ENCODE measurements at places on chromosomes 3 and 15.
A peak's percentile ranks its signal among the peaks of the same experiment; 100 is the strongest.

DNA sequence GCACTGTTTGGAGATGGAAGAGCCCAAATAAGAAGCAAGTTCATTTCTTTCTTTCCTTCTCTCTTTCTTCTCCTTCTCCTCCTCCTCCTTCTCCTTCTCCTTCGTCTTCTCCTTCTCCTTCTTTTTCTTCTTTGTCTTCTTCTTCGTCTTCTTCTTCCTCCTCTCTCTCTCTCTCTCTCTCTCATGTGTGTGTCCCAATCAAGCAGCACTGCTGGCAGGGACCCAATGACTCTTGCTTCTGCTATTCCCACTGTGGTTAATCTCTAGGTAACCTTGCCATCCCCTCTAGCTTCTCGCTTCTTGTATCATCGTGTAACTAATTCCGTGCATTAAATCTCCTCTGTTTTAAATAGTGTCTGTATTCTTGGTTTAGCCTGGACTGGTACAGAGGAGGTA, 26.1 kb upstream of the ZNF280D start:
- no peaks in the 10 kb centered on the region for H3K36me3 ChIP-seq
- no peak overlapping the region for H3K4me3 ChIP-seq

GRCh38 chr15:99731336-99732123, 1.7 kb downstream of the LYSMD4 start:
- DNase-seq: no peak
- H3K4me3 ChIP-seq: peak overlapping the region; percentile 73
- peaks cover 22% of the 10 kb centered on the region for H3K4me1 ChIP-seq
- H3K27ac ChIP-seq: no peak overlapping the region

- no peak for DNase-seq
- H3K36me3 ChIP-seq: peaks cover 4% of the 10 kb centered on the region
- no peak overlapping the region for H3K27ac ChIP-seq
- no peak overlapping the region for H3K4me3 ChIP-seq
- no peaks in the 10 kb centered on the region for H3K4me1 ChIP-seq
- peaks cover 39% of the 10 kb centered on the region for H3K27me3 ChIP-seq
Observed at GRCh38 chr15:79629687-79630086, 197.6 kb downstream of the MINAR1 start.

- no peak for DNase-seq
- no peaks in the 10 kb centered on the region for H3K27me3 ChIP-seq
- H3K4me3 ChIP-seq: no peak overlapping the region
Observed at GRCh38 chr3:77319711-77320110, 279.8 kb downstream of the ROBO2 start.

DNA sequence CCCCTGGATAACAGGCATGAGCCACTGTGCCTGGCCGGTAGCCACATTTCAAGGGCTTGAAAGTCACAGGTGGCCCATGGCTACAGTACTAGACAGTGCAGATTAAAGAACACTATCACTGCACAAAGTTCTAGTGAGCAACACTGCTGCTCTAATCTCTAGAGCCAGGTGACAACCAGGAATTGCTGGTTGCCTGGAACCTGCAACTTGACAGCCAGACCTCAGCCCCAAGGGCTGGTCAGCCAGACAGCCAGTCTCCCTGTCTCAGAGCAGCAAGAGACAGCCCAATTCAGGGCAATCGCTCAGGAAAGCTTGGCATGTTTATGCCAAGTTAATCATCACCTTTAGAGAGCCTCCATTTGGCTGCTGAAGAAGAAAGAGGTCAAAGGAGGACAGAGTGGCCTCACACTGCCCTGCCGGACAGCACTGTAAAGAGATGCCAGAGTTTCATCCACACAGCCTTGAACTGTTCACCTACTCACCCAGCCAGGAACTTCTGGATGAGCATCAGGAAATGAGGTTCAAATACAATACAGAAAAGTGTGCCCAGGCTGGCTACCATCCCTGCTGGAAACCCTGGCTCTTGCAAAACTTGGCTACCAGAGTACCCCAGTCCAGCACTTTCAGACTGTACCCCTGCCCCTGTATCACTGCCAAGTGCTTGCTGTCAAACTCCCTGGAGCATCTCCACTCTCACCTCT, 6.0 kb downstream of the CCDC12 start:
- H3K4me1 ChIP-seq: peaks cover 92% of the 10 kb centered on the region
- peaks cover 2% of the 10 kb centered on the region for H3K36me3 ChIP-seq
- peak overlapping the region; percentile 70 for H3K27ac ChIP-seq
- DNase-seq: no peak
- no peaks in the 10 kb centered on the region for H3K27me3 ChIP-seq
- no peak overlapping the region for H3K4me3 ChIP-seq

- peaks cover 57% of the 10 kb centered on the region for H3K27me3 ChIP-seq
- no peak for DNase-seq
- peaks cover 1% of the 10 kb centered on the region for H3K36me3 ChIP-seq
- H3K4me3 ChIP-seq: no peak overlapping the region
- H3K4me1 ChIP-seq: no peaks in the 10 kb centered on the region
- H3K27ac ChIP-seq: no peak overlapping the region
Observed at GRCh38 chr15:29968895-29969561, 113.7 kb upstream of the GOLGA8J start.

DNA sequence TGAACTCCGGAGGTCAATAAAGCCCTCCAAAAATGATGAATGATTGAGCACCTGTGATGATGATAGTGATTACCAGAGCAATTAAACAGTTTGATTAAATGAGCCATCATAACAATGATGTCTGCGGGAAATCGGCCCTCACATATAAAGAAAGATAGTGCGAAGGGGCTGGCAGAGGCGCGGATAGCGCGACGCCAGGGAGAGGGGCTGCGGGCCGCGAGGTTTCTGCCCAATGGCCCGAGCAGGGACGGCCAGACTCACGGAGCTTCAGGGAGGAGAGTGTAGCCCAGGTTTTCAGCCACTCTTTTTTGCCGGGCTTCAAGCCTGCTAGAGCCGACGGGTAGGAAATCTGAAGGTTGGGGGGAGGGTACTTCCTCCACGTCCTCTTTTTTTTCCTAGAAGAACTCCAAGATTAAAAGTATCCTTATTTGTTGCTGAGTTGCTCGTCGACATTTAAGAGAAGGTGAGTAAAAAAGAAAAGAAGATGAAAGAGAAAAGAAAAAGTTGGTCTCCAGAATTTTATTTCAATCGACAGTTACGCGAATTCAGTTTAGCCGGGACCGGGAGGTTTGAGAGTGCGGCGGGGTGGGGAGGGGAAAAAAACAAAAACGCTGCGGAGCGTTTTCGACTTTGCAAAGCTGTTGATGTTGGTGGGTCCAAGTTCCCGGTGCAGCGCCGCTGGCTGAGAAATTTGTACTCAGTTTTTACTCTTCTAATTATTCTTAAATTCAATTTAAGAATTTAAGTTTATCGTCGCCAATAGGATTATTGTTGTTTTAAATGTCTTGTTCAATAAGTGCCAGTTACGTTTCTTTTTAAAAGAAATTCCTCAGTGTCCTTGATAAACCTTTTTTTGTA, 2.2 kb upstream of the MEIS2 start:
- no peak for DNase-seq
- H3K27ac ChIP-seq: peak overlapping the region; percentile 47
- H3K36me3 ChIP-seq: peaks cover 12% of the 10 kb centered on the region
- peaks cover 39% of the 10 kb centered on the region for H3K4me1 ChIP-seq
- H3K4me3 ChIP-seq: peak overlapping the region; percentile 58
- H3K27me3 ChIP-seq: peaks cover 89% of the 10 kb centered on the region

GRCh38 chr15:91849749-91850161, 3.8 kb upstream of the SLCO3A1 start:
- H3K4me1 ChIP-seq: peaks cover 25% of the 10 kb centered on the region
- H3K4me3 ChIP-seq: peak overlapping the region; percentile 68
- H3K27me3 ChIP-seq: peaks cover 21% of the 10 kb centered on the region
- H3K27ac ChIP-seq: peak overlapping the region; percentile 26

DNA sequence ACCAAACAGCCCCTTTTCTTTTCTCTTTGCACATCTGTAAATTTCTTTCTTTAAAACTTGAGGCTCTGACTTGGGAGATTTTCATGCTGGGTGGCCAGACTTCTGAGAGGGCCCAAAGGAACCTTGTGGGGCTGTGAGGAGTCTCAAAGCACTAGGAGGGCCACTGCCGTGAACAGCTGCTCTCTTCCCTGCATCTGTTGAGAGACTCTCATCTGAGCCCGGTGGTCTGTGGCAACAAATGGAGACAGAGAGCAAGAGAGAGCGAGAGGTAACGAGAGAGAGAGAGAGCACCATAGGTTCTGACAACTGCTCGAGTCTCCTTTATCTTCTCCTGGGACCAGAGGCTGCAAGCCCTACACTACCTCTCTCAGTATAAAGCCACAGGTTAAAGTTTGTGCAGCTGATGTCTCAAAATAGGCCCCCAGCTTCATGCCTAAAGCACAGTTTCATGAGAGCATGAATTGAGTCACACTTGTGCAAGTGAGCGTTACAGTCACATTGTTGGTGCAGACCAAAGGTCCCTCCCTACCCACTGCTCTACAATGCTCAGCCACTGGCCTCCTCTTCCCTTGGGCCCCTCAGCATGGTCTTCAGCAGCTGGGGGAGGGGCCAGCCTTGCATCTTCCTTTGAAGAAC, 60.7 kb downstream of the ZNF621 start:
- no peaks in the 10 kb centered on the region for H3K36me3 ChIP-seq
- peaks cover 14% of the 10 kb centered on the region for H3K27me3 ChIP-seq
- H3K4me1 ChIP-seq: no peaks in the 10 kb centered on the region
- no peak for DNase-seq
- no peak overlapping the region for H3K4me3 ChIP-seq
- H3K27ac ChIP-seq: no peak overlapping the region

GRCh38 chr15:31279221-31280045, 47.2 kb upstream of the KLF13 start:
- no peak overlapping the region for H3K4me3 ChIP-seq
- H3K27ac ChIP-seq: no peak overlapping the region
- no peaks in the 10 kb centered on the region for H3K36me3 ChIP-seq
- H3K4me1 ChIP-seq: peaks cover 17% of the 10 kb centered on the region
- DNase-seq: no peak

DNA sequence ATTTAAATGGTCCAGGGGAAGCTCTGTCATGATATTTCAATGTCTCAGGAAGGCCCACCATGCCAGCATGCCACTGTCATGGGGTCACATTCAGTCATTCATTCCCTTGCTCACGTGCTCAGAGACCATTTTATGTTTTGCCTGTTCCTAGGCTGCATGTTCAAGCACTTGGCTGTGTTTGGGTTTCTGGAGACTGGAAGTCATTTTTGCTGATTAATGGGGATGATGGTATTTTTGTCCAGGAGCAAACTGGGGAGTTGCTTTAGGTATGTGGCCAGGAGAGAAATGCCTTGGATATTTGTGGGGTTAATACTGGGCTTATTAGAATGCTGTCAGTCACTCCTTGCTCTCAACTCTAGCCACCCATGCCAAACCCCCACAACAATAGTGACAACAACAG, 303.5 kb downstream of the PTPRG start:
- H3K4me1 ChIP-seq: no peaks in the 10 kb centered on the region
- H3K4me3 ChIP-seq: no peak overlapping the region
- no peak for DNase-seq
- no peak overlapping the region for H3K27ac ChIP-seq
- H3K27me3 ChIP-seq: peaks cover 4% of the 10 kb centered on the region

GRCh38 chr3:184116017-184116416, 19.1 kb upstream of the EIF2B5 start:
- H3K4me1 ChIP-seq: no peaks in the 10 kb centered on the region
- no peak for DNase-seq
- H3K36me3 ChIP-seq: no peaks in the 10 kb centered on the region

DNA sequence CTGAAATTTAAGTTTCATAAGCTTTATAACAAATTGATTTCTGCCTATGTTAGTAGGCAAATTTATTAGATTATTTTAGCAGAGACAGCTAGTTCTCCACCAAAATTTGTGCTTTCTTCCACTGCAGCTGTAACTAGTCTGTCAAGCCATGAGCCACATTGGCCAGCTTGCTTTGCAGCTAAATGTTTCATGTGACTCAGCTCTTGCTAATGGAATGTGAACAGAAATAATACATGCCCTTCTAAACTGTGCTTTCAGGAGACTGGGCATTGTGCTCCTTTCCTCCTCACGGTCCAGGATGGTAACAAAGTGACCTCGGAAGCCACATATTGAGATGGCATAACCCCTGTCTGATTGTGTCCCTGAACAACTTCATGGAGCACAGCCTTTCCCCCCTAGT, 51.3 kb upstream of the KPNA4 start:
- H3K36me3 ChIP-seq: no peaks in the 10 kb centered on the region
- H3K4me1 ChIP-seq: no peaks in the 10 kb centered on the region
- no peak overlapping the region for H3K27ac ChIP-seq
- H3K27me3 ChIP-seq: peaks cover 35% of the 10 kb centered on the region

- no peak overlapping the region for H3K4me3 ChIP-seq
- no peak for DNase-seq
- peaks cover 5% of the 10 kb centered on the region for H3K4me1 ChIP-seq
Observed at GRCh38 chr15:41609123-41609522, 50.1 kb downstream of the TYRO3 start.

DNA sequence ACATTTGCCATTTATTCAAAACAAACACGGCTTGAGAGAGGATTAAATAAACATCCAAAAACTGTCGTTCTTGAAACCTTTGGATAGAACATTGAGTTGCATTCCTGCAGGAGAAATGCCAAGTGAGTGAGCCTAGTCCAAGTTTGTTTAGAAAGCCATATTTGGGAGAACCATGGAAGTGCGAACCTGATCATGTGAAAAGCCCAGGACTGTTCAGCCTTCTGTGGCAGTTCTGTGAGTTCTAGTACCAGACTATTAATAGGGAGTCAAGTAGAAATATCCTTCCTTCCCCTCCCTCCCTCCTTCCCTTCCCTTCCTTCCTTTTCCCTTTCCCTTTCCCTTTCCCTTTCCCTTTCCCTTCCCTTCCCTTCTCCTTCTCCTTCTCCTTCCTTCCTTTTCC, 470.4 kb downstream of the LPP start:
- H3K36me3 ChIP-seq: peaks cover 8% of the 10 kb centered on the region
- no peak overlapping the region for H3K27ac ChIP-seq
- H3K4me3 ChIP-seq: no peak overlapping the region
- no peak for DNase-seq

GRCh38 chr3:128800241-128801187, 74.5 kb downstream of the RAB7A start:
- peak overlapping the region; percentile 82 for H3K4me3 ChIP-seq
- peaks cover 14% of the 10 kb centered on the region for H3K36me3 ChIP-seq

DNA sequence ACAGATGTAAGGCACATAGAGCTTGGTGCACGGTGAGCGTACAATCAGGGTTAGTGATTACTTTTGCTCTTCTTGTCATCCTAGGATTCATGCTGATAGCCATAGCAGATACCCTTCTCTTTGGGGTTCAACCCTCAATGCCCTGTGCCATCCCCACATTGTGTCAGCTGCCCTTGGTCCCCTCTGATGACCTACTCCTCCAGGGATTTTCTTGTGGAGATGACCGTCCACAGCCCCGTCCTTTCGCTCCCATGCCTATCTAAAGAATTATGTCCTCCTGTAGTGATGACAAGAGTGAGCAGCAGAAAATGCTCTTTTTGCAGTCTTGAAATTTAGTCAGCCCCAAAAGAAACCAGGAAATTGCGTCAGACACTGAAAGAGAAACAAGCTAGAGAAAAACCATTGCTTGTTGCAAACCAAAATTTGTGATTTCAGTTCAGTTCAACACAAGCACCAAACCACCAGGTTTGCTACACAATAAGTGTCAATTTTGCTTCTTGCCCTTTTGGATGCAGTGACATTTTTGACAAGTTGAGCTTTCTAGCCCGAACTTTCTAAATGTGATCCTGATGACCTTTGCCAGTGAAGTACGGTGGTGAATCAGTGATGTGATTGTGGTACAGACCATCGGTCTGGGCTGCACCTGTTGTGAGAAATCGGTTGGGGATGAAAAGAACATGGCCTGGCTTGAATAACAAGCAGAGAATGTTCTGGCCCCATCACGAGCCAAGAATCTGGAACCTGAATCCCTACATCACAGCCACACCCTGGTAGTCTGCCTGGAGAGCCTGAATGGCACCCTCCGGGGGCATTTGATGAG, 41.3 kb downstream of the CMTM7 start:
- H3K4me3 ChIP-seq: peak overlapping the region; percentile 84
- DNase-seq: peak; percentile 52
- H3K27me3 ChIP-seq: no peaks in the 10 kb centered on the region
- H3K27ac ChIP-seq: peak overlapping the region; percentile 97
- H3K4me1 ChIP-seq: peaks cover 94% of the 10 kb centered on the region
